T-helper 17 cell (primary cell): ENCODE measurements at places on chromosomes 16 and 17. TPM values are rescaled to one million over a fixed set of nuclear protein-coding genes. Genes with fewer than 3 reads are reported as not detected.
A peak's percentile ranks its signal among the peaks of the same experiment; 100 is the strongest.

GRCh38 chr17:5825717-5826330 is 241.5 kb upstream of the NLRP1 start:
- peaks cover 2% of the 10 kb centered on the region for H3K4me1 ChIP-seq
- no peaks in the 10 kb centered on the region for H3K36me3 ChIP-seq
- H3K27ac ChIP-seq: no peak overlapping the region
- H3K4me3 ChIP-seq: no peak overlapping the region

- no peak overlapping the region for H3K27ac ChIP-seq
- H3K4me1 ChIP-seq: peaks cover 4% of the 10 kb centered on the region
- H3K4me3 ChIP-seq: no peak overlapping the region
Measured at GRCh38 chr17:41539071-41539492, 11.0 kb upstream of the KRT19 start.

- DNase-seq: no peak
- H3K36me3 ChIP-seq: no peaks in the 10 kb centered on the region
- no peak overlapping the region for H3K27ac ChIP-seq
Measured at GRCh38 chr17:78523934-78524655, 53.1 kb downstream of the DNAH17 start.

GRCh38 chr16:55728797-55729196 is 73.0 kb downstream of the SLC6A2 start:
- DNase-seq: no peak
- H3K4me3 ChIP-seq: no peak overlapping the region
- H3K36me3 ChIP-seq: no peaks in the 10 kb centered on the region
- H3K27me3 ChIP-seq: peaks cover 23% of the 10 kb centered on the region
- H3K27ac ChIP-seq: no peak overlapping the region

DNA sequence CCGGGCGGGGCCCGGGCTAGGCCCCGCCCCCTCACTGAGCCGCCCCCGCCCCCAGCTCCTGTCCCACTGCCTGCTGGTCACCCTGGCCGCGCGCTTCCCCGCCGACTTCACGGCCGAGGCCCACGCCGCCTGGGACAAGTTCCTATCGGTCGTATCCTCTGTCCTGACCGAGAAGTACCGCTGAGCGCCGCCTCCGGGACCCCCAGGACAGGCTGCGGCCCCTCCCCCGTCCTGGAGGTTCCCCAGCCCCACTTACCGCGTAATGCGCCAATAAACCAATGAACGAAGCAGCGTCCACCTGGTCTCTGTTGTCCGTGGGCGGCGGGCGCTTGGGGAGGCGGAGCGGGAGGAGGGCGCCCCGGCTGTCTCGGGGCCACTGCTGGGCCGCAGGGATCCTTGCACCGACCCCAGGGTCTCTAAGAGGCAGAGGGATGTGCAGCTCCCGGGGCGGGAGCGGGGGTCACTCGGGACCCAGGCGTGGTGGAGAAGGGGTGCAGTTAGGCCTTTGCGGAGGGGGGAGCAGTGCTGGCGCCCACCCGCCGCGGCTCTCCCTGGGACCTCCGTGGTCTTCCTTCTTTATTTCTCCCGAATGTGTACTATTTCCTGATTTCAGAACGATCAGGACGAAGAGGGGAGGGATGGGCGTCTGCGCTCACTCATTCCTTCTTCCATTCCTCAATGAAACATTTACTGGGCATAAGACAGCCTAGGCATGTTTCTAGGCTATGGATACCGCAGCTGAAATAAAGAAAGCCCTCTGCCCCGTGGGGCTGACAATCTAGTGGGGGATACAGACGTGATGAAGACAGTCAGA is 2.0 kb downstream of the HBZ start:
- peak overlapping the region; percentile 75 for H3K4me3 ChIP-seq
- peaks cover 40% of the 10 kb centered on the region for H3K27me3 ChIP-seq
- H3K36me3 ChIP-seq: no peaks in the 10 kb centered on the region
- H3K27ac ChIP-seq: no peak overlapping the region
- H3K4me1 ChIP-seq: peaks cover 10% of the 10 kb centered on the region
- DNase-seq: no peak

DNA sequence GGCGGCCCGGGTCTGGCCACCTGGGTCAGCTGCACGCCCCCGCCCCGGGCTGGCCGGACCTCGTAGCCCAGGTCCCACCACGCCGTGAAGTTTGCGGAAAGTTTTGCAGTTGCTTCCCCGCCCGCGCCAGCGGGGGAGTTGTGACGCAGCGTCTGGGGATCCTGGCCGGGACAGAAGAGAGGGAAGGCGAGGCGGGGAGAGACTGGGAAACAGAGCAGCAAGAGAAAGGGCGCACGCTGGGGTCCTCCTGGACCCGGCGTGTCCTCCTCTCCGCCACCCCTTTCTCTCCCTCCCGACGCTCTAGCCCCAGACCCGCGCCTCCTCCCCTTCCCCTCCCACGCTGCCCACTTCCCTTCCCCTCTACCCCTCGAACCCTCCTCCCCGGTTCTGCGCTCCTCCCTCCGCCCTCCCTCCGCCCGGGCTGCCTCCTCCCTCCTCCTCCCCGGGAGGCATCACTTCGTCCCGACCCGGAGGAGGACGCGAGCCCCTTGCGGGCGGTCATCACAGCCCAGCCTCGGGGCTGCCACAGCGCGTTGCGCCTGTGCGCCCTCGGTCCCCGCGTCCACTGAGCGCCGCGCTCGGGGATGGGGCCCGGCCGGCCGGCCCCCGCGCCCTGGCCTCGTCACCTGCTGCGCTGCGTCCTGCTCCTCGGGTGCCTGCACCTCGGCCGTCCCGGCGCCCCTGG is at the start of gene MRC2:
Gene MRC2 (plus strand): TSS at position 452 of the 685 bp plus-strand sequence. CDS start 133 bp downstream, at position 585.
- H3K27me3 ChIP-seq: peaks cover 37% of the 10 kb centered on the region
- peaks cover 16% of the 10 kb centered on the region for H3K4me1 ChIP-seq
- peaks cover 5% of the 10 kb centered on the region for H3K36me3 ChIP-seq
- H3K4me3 ChIP-seq: peak within 1 kb of the TSS; percentile 91

GRCh38 chr16:88013091-88013609 is 61.9 kb downstream of the BANP start:
- H3K4me1 ChIP-seq: peaks cover 4% of the 10 kb centered on the region
- H3K36me3 ChIP-seq: no peaks in the 10 kb centered on the region
- H3K27ac ChIP-seq: peak overlapping the region; percentile 39
- no peak for DNase-seq

- H3K27me3 ChIP-seq: peaks cover 33% of the 10 kb centered on the region
- no peak overlapping the region for H3K4me3 ChIP-seq
- no peak overlapping the region for H3K27ac ChIP-seq
- no peak for DNase-seq
Measured at GRCh38 chr16:83738923-83739503, 68.8 kb upstream of the HSBP1 start.

Gene ARHGAP44
- not detected for total RNA-seq

Gene TGFB1I1
- 5.6 TPM for total RNA-seq

Gene MMP28
- not detected for total RNA-seq

Gene PERCC1
- not detected for total RNA-seq

Gene TMC7
- not detected for total RNA-seq

Gene PRSS22
- 0.92 TPM for total RNA-seq

Gene ATP2C2
- not detected for total RNA-seq
